Fibroblast of skin of left quadriceps (primary cell): ENCODE measurements at places on chromosomes 7 and 10.

GRCh38 chr7:66333443-66333842 is 128.3 kb downstream of the TPST1 start:
- DNase-seq, result no peak

DNA sequence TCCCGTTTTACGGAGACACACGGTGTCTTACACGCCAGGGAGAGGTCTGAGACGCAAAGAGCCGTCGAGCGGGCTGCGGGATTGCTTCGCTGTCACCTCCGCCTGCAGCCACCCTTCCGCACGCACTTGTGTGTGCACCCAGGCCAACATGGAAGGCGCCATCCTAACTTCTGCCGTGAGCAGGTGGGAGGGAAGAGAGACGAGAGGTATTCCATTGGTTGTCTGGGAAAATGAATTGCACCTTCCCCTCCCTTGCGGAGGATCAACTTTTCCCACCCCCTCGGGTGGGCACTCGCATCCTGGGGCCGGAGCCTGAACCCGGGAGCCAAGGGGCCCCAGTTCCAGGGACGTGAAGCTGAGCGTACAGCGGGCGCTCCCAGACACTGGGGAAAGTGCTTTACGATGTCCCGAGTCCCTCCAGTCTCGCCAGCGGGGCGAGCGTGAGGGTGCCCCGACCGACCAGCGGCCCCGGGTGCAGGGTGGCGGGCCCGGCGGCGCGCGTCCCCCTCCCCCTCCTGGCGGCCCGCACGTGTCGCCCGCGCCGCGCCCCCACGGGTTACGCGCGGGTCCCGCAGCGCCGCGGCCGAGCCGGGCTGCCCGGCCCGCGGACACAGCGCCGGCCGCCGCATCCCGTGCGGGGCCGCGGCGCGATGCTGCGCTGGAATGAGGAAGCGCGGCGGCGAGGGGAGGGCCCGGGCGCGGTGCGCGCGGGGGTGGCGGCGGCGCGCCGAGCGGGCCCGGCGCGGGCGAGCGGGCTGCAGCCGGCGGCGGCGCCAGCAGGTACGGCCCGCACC is 984 bp upstream of the IKZF1 start:
- no peak for DNase-seq

DNA sequence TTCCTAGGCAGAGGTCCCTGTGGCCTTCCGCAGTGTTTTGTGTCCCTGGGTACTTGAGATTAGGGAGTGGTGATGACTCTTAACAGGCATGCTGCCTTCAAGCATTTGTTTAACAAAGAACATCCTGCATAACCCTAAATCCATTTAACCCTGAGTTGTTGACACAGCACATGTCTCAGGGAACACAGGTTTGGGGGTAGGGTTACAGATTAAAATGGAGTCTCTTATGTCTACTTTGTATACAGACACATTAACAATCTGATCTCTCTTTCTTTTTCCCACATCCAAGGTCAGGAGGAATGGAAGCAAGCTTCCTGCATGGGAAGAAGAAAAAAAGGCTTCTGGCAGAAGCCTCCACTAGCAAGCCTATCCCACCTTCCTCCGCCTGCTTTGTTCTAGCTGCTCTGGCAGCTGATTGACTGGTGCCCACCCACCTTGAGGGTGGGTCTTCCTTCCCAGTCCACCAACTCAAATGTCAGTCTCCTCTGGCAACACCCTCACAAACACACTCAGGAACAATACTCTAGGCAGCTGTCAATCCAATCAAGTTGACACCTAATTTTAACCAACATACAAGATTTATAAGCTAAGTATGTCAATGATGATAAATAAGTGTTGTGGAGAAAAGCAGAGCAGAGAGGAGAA is 176.5 kb upstream of the CCZ1B start:
- no peak for DNase-seq

- no peak for DNase-seq
Measured at GRCh38 chr7:32559480-32559879, 64.2 kb downstream of the AVL9 start.

- DNase-seq, result no peak
Measured at GRCh38 chr7:100556541-100556940, 17.2 kb downstream of the SAP25 start.

GRCh38 chr10:6647811-6648526 is 67.9 kb upstream of the PRKCQ start:
- DNase-seq, result no peak

DNA sequence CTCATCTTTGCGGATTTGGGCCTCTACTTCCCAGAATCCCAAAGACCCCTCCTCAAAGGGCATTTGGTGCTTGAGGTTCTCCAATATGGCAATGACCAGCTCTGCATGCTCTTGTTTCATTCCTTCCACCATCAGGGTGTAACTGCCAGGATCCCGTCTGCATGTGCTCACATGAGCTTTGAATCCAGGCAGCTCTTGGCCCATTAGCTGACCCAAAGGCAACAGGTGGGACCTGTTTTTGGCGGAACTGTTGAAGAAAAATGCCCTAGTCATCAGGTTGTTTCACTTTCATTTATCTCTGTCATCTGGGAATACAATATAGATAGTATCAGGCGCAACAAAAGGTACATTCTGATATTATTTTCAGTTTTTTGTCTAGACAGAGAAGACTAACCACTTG is 159.1 kb upstream of the TCF7L2 start:
- no peak for DNase-seq

DNA sequence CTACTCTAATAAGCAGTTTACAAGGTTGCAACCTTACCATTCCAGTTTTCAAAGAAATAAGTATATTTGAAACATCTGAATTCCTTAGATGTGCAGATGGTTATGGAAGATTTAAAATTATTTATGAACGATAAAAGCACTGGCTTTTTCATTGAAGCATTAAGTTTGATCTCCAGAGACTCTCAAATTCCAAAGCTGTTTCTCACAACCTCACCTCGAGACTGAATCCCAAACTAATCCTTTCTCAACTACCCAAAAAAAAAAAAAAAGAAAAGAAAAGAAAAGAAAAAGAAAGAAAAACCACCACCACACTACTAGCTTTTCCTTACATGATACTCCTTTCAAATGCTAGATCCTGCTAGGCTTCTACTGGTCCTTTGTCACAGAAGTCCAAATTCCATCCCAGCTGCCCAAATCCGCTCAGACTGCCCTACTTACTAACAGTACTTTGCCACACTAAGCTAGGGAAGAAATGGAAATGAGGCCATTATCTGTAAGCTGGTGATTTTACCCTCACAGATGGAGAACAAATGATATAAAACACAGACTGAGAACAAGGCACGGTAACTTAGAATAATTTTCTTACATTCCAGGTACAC is 100.6 kb upstream of the CDK1 start:
- no peak for DNase-seq

GRCh38 chr10:103861505-103861904 is 6.1 kb upstream of the SH3PXD2A start:
- no peak for DNase-seq

- no peak for DNase-seq
Measured at GRCh38 chr7:151740081-151740851, 136.6 kb downstream of the PRKAG2 start.

GRCh38 chr7:155951554-155952158 is 139.4 kb upstream of the SHH start:
- DNase-seq, result peak; percentile 12

- no peak for DNase-seq
Measured at GRCh38 chr7:42978496-42978895, 46.3 kb downstream of the MRPL32 start.

DNA sequence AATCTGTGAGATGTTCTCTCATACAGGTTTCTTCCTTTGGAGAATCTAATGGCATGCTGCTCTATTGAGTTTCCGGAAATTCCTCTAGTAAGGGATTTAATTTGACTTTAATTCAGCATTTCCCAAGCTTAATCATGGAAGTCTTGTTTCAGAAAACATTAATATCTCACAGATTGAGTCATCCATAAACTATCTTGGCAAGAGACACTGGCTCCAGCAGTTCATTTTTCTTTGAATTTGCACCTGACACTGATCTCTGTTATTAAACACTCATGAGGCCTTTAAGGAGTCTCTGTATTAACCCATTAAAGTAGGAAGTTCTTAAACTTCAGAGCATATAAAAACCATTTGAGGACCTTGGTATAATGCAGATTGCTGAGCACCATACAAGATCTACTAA is 3.6 kb upstream of the ITGB8 start:
- no peak for DNase-seq

DNA sequence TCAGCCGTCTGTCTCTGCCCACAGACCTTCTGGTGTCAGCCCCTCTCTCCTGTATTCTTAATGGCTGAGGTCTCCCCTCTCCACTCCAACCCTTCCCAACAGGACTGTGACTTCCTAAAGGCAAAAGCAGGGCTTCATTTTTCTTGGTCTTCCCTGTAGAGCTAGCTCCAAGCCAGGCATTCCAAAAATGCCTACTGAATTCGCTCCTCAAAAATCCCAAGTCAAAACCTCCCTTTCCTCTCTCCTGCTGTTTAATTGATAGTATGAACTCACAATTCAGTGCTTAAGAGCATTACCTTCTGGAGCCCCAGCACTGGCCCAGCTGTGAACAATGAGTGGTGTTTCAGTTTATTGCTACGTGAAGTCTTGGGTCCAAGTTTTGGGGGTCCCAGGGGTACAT is 628.4 kb downstream of the PARD3 start:
- DNase-seq, result no peak

DNA sequence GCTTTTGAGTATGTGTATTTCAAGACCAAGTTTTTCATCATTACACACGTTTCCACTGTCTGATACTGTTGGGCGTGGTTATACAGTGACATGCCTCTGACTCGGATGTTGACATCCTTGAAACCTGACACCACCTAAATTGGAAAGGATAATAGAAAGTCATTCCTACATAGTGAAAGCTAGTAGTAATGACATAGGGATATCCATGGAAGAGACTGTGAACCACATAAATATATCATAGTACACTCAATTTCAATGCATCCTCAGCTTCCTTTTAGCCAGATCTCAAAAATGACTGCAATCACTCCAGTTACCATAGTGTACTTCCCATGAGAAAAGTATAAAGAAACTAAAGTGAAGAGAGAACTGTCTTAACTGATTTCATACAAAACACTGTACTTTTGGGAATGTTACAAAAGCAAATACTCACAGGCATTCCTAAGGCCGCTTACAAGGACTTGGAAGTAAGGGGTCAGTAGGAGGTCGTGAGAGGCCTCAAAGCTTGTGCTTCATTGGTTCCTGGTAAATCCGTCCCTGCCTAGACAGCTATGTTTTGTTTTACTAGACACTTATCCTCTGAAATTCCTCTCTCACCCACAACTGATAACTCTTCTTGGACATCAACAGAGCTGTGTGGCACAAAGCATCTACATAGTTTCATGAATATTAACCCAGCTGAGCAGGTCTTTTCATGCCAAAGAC is 71.8 kb upstream of the VWDE start:
- DNase-seq, result no peak

GRCh38 chr10:130429809-130430208 is 293.6 kb downstream of the GLRX3 start:
- DNase-seq, result no peak

DNA sequence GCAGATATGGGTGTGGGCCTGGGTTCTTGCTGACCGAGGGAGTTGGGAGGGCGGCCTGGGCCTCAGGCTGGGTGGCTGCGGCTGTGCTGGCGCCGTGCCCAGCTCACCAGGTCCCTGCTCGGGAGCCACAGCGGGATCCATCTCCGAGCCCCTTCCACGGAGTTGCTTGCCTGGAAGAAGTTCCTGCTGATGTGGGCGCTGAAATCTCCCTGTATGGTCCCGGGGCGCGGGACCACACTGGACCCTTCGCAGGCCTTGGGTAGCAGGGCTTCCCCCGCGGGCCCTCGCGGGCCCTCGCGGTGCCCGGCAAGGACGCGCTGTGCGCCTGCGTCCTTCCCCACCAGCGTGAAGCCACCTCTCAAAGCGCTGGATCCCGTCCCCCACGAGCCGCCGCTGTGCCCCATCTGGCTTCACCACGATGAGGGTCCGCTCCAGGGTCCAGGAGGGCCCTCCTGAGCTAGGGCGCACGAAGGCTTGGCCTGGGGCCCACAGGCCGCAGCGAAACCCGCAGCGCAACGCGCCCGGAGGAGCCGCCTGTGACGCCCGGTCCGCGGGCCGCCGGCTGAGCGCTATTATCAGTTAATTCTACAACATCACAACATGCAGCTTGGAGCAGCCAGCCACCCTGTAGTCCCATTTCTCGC is 31.5 kb downstream of the RAB19 start:
- no peak for DNase-seq

DNA sequence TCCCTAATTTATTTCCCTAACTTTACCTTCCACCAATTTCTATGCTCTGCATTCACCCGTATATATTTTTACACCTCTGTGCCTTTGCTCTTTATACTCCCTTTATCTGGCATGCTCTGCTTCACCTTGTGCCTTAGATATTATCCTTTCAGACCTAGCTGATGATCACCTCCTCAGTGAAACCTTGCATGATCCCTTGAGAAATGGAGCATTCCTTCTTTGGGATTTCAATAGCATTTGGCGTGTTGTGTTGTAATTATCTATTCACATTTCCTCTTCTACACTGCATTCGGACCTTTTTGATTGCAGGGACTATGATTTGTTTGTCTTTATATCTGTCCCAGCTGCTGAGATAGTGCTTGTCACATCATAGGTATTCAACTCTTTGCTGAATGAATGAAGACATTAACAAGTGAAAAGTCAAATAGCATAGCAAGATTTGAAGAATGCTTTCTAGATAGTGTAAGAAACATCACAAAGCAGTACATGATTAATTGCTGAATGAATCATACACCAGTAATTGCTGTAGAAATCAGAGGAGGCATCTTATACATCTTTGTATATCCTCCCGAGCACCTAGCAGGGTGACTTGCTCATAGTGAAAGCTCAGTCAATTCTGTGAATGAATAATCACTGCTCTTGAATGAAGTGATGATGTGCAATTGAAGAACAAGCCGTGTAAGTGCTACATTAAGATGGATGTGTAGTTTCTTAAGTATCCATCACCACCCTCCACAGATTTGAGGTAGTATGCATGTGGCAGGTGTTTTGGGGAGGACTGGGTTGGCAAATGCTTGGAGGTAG is 2.0 kb upstream of the TM9SF3 start:
- DNase-seq, result no peak

DNA sequence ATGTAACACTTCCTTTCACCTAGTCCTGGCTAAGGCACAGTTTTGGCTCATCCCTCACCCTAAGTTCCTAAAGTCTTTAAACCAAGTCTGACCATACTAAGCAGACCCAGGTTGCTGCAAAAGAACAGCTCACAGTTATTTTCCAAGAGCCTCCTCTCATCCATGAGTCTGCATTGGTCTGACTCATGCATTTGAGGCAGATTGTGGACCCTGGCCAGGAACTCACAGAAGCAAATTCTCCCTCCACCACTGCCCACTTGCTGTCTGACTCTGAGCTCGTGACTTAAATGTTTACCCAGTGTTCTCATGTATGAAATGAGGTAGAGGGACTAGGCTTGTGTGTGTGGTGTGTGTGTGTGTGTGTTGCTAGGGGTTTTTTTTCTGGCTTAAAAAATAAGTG is 1272.8 kb downstream of the TYW1 start:
- peak; percentile 78 for DNase-seq
